T-helper 17 cell (primary cell): ENCODE measurements at places on chromosomes 7 and 10.

DNA sequence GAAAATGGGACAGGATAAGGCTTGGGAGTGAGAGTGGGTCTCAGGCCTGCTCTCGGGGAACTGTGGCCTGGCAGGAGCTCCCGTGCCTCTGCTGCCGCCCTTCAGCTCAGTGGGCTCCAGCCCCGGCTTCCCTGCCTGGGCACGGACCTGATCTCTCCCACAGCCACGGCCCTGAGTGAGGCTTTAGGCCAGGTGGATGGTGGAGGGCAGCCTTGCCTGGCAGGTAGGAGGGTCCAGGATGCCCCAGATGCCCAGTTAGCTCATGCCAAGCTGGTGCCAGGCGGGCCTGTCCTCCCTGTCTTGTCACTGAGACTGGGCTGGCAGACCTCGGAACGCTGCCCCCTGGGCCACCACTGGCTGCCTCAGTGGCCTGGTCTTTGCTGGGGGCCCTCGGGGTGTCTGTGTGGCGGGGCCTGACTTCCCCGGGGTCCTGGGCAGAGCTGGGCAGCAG, 116.6 kb downstream of the INPP5A start:
- DNase-seq, result no peak

- DNase-seq, result no peak
Observed at GRCh38 chr10:102872163-102872562, 2.9 kb downstream of the AS3MT start.

DNA sequence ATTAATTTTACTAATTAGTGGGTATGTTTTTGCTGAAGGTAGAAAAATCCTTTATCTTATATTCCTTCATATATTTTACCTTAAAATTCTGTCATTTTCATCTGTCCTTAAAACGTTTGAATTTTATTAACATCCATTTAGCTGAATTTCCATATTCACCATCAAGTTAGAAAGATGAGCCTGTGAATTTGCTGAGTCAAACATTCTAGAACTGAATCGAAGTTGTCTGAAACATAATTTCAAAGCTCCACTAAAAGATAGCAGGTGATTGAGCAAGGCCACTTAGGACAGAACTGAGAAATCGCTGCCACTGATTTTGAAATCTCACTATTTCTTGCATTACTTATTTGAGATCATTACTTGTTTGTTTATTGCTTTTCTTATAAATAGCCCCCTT, 17.5 kb downstream of the HGF start:
- DNase-seq, result no peak

- no peak for DNase-seq
Observed at GRCh38 chr10:109982123-109982522, 25.7 kb upstream of the ADD3 start.

GRCh38 chr10:95305606-95306317, 15.0 kb upstream of the PDLIM1 start:
- DNase-seq, result no peak

GRCh38 chr7:134865001-134865845, 85.8 kb downstream of the CALD1 start:
- no peak for DNase-seq

GRCh38 chr7:67105377-67105776, 108.7 kb downstream of the TYW1 start:
- no peak for DNase-seq

DNA sequence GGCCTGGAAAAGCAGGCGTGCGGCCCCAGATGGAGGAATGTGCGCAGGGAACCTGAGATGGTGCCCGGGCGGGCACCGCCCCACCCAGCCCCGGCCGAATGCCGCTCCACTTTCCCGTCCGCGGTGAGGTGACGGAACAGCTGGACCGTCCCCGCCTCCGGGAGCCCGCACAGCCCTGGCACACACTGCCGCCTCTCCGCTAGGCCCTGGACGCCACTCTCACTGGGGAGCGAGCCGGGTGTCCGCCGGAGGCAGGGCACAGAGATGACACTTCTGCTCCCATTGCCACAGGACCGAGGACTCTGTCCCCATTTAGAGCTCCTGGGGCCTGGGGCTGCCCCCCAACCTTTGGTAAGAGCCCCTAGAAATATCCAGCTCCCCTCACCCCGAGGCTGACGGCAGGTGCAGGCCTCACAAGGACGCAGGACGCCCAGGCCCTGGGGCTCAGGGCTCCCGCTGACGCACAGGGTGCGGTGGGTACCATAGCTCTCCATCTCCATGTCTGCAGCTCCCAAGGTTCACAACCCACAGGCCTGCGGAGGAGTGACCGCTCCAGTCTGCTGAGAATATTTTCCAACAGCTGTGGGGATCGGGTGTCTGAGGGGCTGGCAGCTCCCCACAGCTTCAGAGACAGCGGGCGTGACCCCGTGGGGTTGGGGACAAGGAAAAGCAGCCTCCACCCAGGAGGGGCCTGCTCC, 52.2 kb upstream of the PDGFA start:
- no peak for DNase-seq

GRCh38 chr7:82234457-82235049, 209.0 kb downstream of the CACNA2D1 start:
- DNase-seq, result no peak

GRCh38 chr7:30799976-30800661, 28.9 kb downstream of the MINDY4 start:
- DNase-seq, result no peak

- no peak for DNase-seq
Observed at GRCh38 chr7:114413761-114414155, 857 bp upstream of the FOXP2 start.

DNA sequence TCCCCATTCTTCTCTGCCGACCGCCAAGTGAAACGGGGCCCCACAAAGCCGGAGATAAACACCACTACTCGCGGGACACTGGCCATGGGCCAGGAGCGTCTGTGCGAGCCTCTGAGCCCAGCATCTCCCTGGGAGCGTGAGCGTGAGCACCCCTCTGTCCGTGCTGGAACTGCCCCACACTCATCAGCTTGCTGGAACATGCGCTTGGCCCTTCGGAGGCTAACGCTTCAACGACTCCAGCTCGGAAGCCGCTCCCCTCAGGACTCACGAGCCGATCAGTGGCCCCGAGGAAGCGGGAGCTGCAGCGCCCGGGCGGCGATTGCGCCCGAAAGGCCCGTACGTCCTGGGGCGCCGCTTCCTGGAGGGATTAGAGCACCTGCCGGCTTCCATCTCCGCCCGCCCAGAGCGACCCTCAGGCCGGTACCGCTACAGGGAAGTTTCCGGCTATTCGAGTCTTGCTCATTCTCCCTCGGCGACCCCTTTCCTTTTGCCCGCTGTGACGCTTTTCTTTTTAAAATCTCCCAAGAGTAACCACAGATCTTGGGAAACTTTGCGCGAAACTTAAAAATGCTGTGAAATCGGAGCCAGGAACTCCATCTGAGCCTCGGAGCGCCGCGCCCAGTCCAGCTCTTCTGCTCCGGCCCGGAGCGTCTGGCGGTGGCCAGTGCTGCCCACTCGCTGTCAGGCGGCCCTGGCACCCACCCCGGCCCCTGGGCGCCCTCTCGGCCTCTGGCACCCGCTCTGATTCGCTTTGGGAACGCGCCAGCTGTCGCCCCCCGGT, 1.0 kb downstream of the TLL2 start:
- DNase-seq, result no peak

DNA sequence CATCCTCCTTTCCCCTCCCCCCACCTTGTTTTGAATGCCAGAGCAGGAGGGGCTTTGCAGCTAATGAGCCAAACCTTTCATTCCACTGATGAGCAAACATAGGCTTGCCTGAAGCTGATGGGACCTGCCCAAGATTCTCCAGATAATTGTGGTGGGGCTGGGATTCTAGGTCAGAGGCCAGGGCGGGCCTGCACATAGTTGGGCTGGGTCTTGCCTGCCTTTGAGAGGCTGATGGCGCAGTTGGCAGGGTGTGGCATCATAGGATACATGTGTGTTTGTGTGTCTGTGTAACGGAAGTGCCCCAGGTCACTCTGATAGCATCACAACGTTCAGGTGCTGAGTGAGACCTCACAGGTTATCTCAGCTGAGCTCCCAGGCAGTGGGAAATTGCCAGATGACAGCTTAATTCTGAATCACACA, 22.9 kb downstream of the BTBD16 start:
- no peak for DNase-seq

DNA sequence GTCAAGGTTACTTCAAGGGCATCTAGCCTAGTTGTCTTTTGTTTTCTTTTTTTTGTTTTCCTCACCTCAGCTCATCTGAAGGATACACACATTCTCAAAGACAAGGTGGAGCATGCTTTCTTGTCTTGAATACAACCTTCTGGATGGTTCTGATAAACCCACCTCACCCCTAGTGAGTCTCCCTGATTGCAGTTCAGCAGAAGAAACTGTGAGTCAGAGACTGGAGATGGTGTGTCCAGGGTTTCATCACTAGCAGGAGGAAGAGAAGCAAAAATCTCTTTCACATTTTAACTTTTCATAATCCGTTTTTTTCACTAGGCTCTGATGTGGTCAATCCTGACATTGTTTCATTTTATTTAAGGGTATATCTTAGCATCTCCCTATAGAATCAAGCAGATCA, 143.0 kb upstream of the NRBF2 start:
- DNase-seq, result no peak

- DNase-seq, result no peak
Observed at GRCh38 chr10:14529351-14529750, 198.6 kb upstream of the FRMD4A start.

DNA sequence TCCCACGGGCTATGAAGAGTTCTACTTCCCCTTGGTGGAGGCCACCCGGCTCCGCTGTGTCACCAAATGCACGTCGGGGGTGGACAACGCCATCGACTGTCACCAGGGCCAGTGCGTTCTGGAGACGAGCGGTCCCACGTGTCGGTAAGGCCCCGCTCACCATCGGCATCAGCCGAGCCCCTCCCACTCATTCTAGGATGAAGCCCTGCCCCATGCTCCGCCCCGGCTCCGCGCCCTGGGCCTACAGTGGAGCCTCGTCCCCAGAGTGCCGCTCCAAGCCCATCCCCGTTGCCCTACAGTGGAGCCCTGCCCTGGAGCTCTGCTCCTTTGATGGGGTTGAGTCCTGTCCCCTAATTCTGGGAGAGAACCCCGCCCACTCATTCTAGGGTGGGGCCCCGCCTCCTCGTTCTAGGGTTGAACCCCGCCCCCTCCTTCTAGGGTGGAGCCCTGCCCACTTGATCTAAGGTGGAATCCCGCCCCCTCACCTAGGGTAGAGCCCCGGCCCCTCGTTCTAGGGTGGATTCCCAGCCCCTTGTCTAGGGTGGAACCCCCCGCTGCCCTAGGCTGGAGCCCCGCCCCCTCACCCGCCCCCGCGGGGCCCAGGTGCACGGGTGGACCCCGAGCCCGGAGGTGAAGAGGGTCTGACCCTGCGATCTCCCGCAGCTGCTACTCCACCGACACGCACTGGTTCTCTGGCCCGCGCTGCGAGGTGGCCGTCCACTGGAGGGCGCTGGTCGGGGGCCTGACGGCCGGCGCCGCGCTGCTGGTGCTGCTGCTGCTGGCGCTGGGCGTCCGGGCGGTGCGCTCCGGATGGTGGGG, 3.4 kb upstream of the MUC12 start:
- peak; percentile 51 for DNase-seq

DNA sequence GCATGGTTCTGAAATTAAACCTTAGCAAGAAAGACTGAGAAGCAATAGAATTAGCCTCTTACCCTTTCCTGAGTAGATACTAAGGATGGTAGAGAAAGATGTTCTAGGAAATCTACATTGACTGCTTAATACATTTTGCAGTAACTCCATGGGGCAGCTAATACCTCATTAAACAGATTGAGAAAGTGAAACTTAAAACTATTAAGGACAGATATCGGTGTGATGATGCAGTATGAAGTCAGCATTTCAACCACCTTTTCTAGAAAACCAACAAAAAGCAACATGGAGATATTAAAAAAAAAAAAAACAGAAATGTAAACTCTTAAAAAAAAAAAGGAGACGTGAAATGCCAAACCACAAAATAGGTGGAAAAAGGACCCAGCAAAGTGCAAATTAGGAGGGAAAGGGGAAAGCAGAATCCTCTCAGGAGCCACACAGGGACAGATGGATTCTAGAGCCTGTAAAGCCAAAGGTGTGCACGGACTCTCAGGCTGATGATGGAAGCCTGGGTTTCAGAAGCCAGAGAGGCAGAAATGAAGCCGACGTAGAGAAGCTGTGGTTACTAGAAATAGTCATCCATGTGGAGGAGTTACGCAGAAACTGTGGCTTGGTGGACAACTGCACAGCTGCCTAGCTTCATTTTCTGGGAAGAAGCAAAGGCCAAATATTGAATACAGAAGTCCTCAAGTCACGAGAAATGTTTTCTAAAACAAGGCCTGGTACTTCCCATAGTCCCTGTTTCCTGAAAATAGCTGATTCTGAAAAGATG, 38.1 kb upstream of the GPR141 start:
- no peak for DNase-seq

DNA sequence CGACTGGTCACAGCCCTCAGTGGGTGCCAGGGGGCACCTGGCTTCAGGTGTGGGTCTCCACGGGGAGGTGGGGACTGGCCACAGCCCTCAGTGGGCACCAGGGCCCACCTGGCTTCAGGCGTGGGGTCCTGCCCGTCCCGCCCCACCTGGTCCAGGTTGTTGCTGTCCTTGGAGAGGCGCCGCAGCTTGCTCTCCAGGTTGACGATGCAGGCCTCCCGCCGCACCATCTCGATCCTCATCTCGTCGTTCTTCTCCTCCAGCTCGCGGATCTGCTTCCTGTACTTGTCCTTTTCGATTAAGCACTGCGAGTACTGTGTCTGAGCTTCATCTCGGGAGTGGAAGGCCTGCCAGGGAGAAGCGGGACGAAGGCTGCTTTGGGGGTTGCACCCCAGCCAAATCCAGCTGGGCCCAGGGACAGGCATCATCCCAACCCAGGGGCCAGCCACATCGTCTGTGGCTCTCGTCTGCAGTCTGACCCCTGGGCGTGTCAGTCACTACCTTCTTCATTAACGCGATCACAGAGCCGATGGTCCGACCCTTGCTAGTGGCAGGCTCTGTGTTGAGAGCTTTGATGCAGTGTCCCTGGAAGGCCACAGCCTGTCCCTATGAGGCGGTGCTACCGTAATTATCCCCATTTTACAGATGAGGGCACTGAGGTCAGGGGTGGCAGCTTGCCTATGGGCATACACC, 92.9 kb upstream of the GNA12 start:
- no peak for DNase-seq

DNA sequence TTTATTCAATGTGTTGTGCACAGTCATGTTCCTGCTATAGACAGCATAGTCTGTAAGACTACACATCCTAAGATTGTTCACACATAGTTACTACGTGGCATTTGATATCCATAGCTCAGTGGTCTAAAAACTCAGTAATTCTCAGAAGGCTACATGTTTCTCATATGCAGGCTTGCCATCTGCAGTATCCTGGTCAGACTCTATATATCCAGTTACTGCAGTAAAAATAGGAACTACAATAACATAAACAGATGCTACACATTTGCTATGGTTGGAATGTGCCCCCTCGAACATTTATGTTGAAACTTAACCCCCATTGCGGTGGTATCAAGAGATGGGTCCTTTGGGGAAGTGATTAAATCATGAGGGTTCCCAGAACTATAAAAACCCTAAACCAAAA, 1377.8 kb upstream of the LRRTM3 start:
- no peak for DNase-seq

DNA sequence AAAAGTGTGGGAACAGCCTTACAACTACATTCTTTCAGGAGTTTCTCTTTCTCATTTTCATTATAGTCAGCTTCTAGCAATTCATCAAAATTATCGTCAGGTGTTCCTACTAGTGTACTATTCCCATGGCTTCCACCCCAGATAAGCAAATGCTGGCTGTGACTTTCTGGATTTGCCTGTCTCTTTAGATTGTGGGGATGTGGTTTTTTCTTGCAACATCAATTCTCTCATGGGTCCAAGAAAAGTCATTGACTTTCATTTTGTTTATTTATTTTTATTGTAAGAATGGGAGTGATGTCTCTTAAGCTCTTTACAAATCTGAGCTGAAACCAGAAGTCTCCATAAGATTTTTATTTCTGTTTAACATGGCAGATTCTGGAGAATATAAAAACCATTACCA, 349.7 kb upstream of the SEMA3C start:
- no peak for DNase-seq
